ENCODE measurements at places on chromosomes 7 and 10. TPM values are rescaled to one million over a fixed set of nuclear protein-coding genes. Genes with fewer than 3 reads are reported as not detected.
A peak's percentile ranks its signal among the peaks of the same experiment; 100 is the strongest.

Gene ENTPD1
- not detected for total RNA-seq

DNA sequence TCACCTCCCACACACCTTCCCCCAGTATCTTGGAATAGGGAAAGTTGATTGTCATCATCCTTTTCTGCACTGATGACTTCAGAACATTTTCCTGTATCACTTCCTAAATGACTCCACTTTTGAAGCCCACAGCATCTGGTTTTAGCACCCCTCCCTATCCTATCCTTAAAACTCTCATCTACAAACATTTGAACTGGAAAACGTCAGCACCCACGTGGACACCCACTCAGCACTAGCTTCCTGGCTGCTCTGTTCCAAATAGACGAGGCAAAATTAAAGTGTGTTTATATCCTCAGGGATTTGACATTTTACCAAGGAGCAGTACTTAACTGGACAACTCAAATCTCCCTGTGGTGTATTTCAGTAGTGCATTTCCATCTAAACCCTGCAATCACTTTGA lies 73.9 kb downstream of the REEP3 start:
- no peaks in the 10 kb centered on the region for H3K27me3 ChIP-seq
- no peak overlapping the region for H3K27ac ChIP-seq
- no peak overlapping the region for H3K4me3 ChIP-seq

Gene CLDN3
- 49.9 TPM for total RNA-seq

DNA sequence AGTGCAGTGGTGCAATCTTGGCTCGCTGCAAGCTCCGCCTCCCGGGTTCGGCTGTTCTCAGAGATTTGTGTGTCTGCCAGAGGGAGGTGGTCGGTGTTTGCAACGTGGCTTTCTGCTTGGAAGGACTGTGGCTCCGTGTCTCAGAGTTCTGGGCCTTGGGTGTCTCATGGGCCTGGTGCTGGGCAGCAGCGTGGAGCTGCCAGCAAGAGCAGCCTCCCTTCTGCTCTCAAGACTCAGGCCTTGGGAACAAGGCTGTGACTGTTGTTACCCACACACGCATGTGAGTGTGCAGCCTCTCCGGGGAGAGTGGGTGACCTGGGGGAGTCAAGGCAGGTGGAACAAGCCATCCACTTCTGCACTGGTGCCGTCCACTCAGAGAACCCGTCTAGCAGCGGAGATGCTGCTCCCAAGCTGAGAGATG lies 52.0 kb downstream of the VIPR2 start:
- H3K4me1 ChIP-seq = no peaks in the 10 kb centered on the region
- DNase-seq = no peak
- H3K4me3 ChIP-seq = no peak overlapping the region
- no peaks in the 10 kb centered on the region for H3K36me3 ChIP-seq
- peaks cover 9% of the 10 kb centered on the region for H3K27me3 ChIP-seq

GRCh38 chr10:127840884-127841283 lies 51.9 kb downstream of the CLRN3 start:
- no peaks in the 10 kb centered on the region for H3K4me1 ChIP-seq
- peaks cover 17% of the 10 kb centered on the region for H3K27me3 ChIP-seq
- DNase-seq = no peak

Gene GDF2
- not detected for total RNA-seq

- H3K27ac ChIP-seq = no peak overlapping the region
- DNase-seq = no peak
Observed at GRCh38 chr7:37732888-37733287, 49.3 kb downstream of the GPR141 start.

Gene PHTF2
- total RNA-seq = 13.0 TPM

Gene C7orf33
- total RNA-seq = not detected

Gene LLCFC1
- not detected for total RNA-seq

GRCh38 chr7:877312-878232 lies 1.2 kb downstream of the GET4 start:
- peaks cover 12% of the 10 kb centered on the region for H3K4me1 ChIP-seq
- H3K36me3 ChIP-seq = peaks cover 10% of the 10 kb centered on the region
- peak overlapping the region; percentile 85 for H3K4me3 ChIP-seq
- no peaks in the 10 kb centered on the region for H3K27me3 ChIP-seq
- no peak for DNase-seq

DNA sequence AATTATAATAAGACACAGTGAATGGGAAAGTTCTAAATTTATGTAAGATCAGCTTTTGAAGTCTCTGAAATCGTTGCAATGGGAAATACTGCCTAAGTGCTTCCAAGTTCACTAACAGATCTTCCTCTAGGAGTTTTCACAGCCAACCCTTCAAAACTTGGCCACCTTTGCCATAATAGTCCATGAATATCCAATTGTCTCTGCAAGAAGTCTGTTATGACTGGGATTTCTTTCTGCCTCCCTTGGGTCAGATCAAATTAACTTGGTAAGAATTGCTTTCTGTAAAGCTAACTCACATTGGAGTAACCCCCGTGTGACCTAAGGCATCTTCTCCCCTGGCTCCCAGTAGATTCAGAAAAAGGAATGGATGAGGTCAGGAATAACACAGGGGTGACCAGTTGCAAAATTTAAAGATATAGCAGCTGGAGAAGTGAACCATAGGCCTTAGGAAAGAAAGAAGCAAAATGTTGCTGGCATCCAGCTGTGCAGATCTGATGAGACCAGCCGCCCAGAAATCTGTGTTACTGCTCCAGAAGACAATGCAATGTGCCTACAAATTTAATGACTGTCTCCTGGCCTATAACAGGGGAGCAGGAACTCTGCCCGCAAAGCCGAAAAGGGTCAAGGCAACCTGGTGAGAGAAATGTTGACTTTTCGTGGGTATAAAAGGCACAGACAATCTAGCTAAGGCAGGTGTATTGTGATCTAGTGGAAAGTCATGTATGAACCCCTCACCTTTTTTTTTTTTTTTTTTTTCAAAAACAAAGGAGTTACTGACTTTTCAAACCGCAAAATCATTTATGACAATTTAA lies 7.5 kb upstream of the OPTN start:
- peaks cover 11% of the 10 kb centered on the region for H3K27me3 ChIP-seq
- H3K4me3 ChIP-seq = no peak overlapping the region
- DNase-seq = no peak
- H3K27ac ChIP-seq = no peak overlapping the region
- H3K36me3 ChIP-seq = no peaks in the 10 kb centered on the region

All from progenitor cell of endocrine pancreas (in vitro differentiated cells).